Mesendoderm (in vitro differentiated cells): ENCODE measurements at places on chromosomes 5 and 9.

GRCh38 chr5:66438087-66438486, 158.1 kb upstream of the MAST4 start:
- DNase-seq = no peak

- peak; percentile 86 for DNase-seq
These were observed 9.0 kb upstream of the NSD1 start for GRCh38 chr5:177124486-177124991.

- peak; percentile 63 for DNase-seq
These were observed 437.9 kb downstream of the RAB3C start for GRCh38 chr5:59020611-59021285.

- DNase-seq = no peak
These were observed 113.3 kb downstream of the SNX18 start for GRCh38 chr5:54630738-54631359.

DNA sequence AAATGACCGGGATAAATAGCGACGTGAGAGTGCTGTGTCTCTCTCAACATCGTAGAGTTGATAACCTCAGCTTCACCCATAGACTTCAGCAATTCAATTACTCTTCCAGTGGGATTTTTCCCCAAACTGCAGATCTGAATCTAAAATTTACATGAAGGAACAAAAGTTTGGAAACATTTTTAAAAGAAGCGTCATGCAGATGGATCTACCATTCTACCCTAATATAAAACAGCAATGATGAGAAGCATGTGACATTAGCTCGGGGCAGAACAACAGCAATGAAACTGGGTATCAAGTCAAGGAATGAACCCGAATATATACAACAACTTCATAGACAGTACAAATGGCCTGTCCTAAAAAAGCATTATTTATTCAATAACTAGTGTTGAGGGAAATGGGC, 18.8 kb downstream of the GLT6D1 start:
- DNase-seq = no peak
